Nephron progenitor cell (in vitro differentiated cells): ENCODE measurements at places on chromosomes 16 and 17.

- peak; percentile 78 for DNase-seq
Observed at GRCh38 chr16:57775661-57776469, 26.4 kb downstream of the KIFC3 start.

- no peak for DNase-seq
Observed at GRCh38 chr17:50557630-50558029, 2.9 kb upstream of the CACNA1G start.

DNA sequence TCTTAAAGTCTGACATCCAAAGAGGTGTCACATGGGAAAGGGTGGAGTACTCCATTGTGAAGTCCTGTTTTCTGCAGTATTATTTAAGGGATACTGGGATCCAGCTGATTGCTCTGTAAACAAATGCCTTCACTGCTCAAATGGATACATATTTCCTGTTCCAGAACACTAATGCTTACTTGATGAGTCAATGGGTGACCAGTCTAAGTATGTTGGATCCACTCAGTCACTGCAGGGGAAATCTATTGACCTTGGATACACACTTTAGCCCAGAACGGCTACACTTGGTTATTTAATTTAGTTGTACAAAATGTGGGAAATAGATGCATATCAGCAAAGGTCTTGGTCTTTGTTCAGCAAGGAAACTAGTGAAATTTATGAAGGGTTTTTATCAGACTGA is 261.4 kb downstream of the MAP2K4 start:
- no peak for DNase-seq

DNA sequence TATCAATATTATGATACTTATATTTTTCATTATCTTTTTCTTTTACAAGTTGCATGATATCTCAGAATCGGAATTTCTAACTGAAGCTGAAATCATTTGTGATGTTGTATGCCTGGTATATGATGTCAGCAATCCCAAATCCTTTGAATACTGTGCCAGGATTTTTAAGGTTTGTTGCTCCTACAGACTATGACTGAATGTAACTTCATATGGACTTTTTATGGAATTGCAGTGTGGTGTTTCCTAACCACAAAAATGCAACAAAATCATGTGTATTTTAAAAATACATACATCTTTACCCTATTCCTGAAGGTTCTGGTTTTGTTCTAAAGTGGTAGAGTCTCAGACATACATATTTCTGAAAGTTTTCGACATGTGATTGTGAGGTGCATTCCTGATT is 58.8 kb upstream of the RHBDL3 start:
- DNase-seq, result no peak

DNA sequence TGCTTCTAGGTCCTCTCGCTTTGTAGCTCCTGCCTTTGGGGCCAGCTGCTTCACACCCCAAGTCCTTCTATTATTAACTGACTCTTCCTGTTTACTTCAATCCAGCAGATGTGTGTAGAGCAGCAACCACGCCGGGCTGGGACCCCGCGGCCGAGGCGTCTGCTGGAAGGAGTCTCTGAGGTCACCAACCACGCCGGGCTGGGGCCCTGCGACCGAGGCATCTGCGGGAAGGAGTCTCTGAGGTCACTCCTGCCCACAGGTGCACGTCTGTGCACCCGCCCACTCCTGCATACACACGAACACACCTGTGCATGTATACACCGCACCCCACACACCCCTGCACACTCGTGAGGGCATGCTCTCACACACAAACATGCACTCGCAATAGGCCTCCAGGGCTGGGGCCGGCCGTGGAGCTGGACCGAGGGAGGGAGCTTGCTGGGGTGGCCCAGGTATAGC is 7.8 kb upstream of the TEX19 start:
- DNase-seq, result no peak

GRCh38 chr17:48928876-48929811 is 15.5 kb downstream of the SNF8 start:
- DNase-seq, result no peak

DNA sequence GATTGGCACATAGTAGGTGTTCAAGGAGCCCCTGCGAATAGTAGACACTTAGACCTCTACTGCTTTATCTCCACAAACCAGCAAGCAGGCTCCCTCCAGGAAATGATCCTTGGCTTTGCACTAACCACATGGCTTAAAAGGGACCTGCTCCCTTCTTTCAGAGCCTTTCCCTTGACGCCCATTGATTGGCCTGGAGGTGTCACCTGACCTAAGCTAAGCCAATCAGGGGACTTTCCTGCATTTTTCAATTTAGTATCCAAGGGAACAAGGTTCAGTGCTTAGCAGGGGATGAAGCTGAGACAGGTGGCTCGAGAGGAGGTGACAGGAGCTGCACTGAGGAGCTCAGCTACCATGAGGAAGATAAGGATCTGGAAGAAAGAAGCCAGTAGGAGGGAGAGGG is 52.8 kb downstream of the CLEC19A start:
- DNase-seq, result no peak

DNA sequence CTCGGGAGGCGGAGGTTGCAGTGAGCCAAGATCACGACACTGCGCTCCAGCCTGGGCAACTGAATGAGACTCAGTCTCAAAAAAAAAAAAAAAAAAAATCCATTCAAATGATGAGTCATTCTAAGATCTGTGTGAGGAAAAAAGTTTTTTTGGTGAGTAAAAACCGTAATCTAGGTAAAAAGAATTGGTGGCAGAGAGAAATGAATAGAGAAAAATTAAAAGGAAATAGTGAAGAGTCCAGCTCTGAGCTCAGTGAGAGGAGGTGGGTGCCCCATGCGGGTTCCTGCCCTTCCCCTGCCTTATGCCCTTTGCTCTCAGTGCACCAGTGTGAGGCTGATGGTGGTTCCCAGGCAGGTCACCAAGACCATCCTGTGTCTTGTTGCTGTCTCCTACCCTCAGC is 20.9 kb downstream of the GAN start:
- DNase-seq, result no peak

DNA sequence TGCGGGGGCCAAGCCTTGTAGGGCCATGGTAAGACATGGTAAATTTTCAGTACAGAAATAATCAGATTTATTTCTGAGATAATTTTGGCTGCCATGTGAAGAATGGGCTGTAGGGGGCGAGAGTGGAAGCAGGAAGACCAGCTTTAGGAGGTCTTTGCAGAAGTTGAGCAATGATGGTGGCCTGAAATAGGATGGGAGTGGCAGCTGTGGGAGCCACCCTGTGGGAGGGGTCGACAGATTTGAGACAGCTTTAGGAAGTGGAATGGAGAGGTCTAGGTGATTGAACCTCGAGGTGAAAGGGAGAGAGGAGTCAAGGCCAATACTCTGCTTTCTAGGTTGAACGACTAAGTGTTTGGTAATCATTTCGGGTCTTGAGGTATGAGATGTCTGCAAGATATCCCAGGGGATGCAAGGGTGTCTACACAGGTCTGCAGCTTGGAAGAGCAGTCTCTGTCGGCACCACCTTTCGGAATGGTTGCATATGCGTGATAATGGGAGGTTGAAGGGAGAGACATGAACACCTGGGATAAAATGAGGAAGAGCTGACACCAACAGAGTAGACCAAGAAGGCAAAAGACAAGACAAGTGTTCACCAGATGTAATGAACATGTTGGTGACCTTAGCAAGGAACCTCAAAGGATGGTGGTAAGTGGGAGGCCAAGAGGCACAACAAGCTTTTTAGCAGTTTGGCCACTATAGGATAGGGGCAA is 4.2 kb upstream of the ATXN7L3 start:
- peak; percentile 62 for DNase-seq

GRCh38 chr17:63250830-63251229 is 195.3 kb downstream of the CYB561 start:
- no peak for DNase-seq

- no peak for DNase-seq
Observed at GRCh38 chr16:51655249-51655648, 504.2 kb upstream of the SALL1 start.

DNA sequence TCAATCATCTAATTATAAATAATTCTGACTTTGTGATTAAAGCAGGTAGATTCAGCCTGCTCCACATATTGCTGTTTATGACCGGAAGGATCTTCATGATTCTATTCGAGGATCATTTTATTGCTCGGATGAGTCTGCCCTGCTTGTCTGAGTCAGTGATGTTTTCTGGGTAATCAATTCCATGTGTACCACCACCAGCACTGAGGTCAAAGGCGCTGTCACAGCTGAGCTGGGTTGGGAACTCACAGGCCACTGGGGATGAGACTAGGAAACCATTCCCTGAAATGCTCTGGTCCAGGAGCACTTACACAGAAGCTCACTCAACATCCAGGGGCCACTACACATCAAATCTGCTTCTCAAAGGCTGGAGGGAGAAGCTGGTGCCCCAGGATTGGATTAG is 30.4 kb upstream of the ERN1 start:
- DNase-seq, result no peak

GRCh38 chr16:49189286-49189685 is 92.4 kb downstream of the CBLN1 start:
- no peak for DNase-seq

DNA sequence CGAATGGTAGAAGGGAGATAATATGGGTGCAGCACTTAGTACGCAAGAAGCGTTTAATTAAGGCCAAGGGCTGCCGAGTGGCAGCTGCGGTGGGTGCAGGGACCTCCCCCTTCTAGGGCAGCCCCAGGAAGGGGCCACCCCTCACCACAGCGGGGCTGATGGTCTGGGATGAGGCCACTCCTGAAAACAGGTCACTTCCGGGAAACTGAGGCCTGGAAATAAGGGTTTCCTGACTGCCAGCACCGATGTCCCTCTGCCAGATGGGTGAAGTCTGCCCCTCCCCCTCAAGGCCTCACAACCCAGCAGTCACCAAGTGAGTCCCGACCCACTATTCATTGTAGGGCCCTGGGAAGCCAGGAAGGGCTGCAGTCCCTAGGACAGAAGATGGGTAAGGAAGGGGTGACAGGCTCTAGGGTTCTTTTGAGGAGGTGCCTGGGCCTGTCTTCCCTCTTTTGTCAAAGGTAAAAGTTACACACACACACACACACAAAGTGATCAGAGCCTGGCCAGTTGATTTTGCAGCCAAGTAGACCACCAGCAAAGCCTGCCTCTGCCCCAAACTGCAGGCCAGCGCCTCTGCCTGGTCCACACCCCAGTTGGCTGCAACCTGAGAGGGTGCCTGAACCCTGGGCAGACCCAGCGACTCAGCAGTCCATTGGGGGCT is 12.5 kb downstream of the SREBF1 start:
- DNase-seq, result no peak

GRCh38 chr17:11539637-11540036 is 58.6 kb upstream of the DNAH9 start:
- DNase-seq, result no peak

DNA sequence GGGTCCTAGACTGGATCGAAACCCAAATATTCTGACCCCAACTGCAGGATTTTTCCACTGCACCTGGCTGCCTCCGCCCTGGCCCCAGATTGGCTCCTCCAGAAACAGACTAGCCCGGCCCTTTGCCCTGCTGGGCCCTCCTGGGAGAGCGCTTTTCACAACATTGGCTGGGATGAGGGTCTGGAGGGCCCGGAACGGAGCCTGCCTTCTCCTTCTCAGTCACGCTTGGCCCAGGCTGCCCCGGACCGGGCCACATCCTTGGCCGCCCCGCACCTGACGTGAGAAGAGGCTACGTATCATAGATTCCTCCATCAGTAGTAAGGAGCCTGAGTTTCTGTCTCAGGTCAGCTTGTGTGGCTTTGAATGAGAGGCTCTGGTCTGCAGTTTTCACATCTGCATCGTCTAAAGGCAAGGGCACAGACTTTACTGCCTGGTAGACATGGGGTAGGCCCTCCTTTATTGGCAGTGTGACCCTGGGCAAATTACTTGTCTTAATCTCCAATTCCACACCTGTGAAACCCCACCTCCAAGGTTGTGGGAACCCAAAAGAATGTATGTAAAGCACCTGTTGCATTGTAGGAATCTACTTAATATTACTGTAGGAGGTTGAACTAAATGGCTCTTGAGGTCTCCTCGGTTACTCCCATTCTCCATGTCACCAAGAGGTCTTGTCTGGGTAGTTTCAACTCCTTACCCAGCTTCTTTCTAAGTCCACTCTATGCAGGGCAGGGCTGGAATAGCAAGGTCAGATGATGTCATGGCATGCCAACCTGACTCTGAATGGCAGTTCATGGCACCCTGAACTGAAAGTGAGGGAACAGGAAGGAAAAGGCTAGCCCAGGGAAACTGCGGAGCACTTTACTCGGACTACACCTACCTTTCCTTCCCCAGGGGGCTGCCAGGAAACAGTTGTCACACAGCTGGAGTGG is 661 bp downstream of the LRRC3C start:
- DNase-seq, result peak; percentile 32
